ENCODE measurements at places on chromosomes 6 and 20.

- peak; percentile 70 for DNase-seq
Measured at GRCh38 chr20:50191544-50192363, 1.1 kb downstream of the CEBPB start.

DNA sequence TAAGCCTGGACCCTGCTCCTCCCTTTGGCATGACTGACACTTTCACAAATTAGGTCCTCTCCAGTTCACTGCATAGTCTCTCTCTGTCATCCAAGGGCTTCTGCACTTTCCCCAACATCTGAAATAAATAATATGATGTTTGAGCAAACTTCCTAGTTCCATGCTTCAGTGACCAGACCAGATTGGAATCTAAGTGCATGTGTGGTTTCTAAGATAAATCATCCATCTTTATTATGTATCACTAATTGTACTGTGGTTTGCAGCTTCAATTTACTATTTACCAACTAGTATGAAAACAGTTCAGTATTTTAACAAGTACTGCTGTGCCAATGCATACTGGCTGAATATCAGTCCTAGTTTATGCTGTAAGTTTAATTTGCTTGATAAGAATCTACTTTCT is 18.7 kb downstream of the SESN1 start:
- no peak for DNase-seq

DNA sequence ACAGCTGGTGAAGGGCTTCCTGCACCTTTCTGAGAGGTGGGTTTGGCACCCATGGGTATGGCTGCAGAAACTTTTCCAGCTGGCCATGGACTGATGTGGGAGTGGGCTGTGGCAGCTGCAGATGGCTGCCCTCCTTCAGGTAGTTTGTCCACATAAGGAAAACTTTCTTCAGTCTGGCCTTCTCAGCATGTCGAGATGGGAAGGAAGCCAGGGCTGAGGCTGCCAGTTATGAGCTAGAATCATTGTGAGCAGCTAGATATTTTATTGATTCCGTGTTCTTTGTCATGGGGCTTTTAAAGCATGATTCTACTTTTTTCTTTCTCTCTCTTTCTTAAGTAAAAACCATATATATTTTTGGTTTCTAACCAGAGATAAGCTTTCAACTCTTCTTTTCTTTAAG is 16.6 kb downstream of the NKX2-4 start:
- DNase-seq = no peak

- DNase-seq = no peak
Measured at GRCh38 chr6:43007126-43007525, 6.6 kb downstream of the MEA1 start.

- no peak for DNase-seq
Measured at GRCh38 chr6:149209871-149210775, 107.4 kb upstream of the TAB2 start.

DNA sequence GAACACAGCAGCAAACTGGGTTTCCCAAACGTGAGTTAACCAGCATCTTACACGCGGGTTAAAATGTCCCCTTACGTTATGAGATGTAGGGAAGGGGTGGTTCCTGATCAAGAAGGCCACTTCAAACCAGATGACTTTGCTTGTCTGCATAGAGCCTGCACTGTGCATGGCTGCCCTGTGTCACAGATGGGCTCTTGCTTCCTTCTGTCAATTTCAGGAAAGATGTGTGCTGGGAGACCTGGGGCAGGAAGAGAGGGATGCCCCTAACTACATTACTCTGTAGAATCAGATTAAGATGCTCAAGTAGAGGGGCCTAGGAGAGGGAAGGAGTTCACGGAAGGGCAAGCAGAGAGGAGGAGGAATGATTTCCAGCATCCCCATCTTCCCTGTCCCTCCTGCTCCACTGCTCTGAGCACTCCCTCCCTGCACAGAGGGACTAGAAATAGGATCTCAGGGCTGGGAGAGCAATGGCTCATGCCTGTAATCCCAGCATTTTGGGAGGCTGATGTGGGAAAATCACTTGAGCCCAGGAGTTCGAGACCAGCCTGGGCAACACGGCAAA is 63.5 kb upstream of the ZMYND8 start:
- no peak for DNase-seq

All from endothelial cell (in vitro differentiated cells).